ENCODE measurements at places on chromosomes 12 and 14.

DNA sequence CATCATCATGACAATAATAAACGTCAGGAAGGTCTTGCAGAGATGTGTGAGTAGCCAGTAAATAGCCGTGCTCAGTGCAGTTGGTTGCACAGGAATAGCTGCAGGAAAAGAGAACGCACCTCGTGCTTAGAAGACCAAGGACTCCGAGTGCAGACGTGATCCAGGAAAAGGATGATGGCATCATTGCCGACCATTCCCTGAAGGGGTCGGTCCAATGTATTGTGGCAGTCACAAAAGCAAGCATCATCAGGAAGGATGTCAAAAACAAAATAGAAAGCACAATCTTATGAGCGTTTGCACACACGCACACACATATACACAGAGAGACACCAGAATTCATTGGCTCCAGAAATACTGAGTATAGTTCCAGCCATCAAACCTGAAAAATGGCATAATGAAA is 12.8 kb downstream of the DUSP6 start:
- no peak for DNase-seq

DNA sequence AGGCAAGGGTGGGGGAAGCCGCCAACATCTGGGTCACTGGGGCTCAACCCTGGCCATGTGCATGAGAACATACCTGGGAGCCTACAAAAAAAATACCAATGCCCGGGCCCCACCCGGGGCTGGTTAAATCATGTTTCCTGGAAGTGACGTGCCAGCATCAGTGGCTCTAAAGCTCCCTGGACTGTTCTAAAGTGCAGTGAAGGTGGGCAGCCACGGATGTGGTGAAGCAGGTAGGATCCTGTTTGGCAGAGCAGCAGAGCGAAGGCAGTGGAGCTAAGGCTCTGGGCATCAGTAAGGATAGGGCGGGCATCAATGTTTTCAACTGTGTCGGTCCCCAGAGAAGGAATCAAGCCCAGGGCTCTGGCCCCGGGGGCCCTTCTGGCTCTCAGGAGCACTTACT is 525 bp upstream of the GPR68 start:
- DNase-seq = no peak

GRCh38 chr14:101188571-101188915 is 285.0 kb upstream of the RTL1 start:
- DNase-seq = no peak

- no peak for DNase-seq
These were observed 156.1 kb upstream of the TMEM260 start for GRCh38 chr14:56423544-56423943.

- no peak for DNase-seq
These were observed 74.3 kb downstream of the ANO6 start for GRCh38 chr12:45290216-45290605.

DNA sequence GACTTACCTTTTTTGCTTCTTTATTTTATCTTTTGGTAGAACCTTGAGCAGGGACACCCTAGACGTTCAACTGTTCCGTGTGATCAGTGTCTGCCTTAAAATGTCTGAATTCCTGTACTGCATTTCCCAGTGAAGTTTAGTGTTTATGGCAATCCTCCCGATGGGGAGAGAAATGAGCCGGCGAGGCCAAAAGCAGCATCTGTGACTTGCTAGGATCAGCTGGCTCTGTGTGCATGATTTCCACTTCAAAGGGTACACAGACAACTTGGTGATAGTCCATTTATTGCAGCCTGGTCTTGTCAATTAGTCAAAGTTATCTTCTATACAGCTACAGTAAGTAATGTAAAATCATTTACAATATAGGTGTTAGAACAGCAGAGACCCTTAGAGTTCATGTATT is 768.5 kb downstream of the DIO2 start:
- no peak for DNase-seq

- DNase-seq = no peak
These were observed 5.2 kb upstream of the RIMKLB start for GRCh38 chr12:8692573-8692972.

DNA sequence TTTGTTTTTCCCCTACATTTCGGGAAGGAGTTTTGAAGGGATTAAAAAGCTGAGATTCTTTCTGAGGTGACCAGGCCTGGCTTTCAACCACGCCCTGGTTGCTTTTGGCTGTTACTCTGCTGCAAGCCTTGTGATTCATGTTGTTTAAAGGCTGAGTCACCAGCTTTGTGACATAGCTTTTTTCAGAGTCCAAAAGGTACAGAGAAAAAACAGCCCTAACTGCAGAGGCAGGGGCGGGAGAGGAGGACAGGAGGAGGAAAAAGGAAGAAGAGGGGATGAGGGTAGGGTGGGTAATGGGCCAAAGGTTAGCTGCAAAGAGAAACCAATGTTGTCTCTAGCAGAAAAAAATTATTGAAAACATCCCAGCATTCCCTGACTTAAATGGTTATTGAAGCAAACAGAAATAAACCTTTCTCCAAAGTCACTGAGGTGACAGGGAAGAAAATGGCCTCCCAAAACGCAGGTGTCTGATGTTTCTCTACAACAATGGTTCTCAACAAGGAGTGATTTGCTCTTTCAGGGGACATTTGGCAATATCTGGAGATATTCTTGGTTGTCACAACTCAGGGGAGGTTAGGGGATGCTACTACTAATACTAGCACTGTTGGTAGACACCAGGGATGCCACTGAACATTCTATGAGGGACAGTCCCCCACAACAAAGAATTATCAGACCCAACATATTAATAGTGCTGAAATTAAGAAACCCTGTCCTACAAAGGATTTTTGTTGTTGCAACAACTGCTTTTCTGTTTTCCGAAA is 2.1 kb upstream of the UBC start:
- DNase-seq = peak; percentile 97

DNA sequence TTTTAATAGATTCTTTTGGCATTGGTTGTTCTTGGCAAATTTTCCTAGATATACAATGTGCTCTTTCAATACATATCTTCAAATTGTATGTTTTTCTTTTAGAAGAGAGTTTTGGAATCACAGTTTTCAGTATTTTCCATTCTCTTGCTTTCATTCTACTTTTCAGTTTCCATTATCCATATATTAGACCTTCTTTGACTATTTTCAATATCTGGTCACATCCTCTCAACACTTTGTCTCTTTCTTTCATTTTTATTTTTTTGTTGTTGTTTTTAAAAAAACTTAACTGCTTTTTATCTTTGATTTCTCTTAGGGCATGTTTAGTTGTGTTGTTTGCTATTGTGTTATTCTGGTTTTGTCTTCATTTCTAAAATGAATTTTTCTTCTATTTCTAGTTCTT is 59.9 kb upstream of the CLMN start:
- no peak for DNase-seq

DNA sequence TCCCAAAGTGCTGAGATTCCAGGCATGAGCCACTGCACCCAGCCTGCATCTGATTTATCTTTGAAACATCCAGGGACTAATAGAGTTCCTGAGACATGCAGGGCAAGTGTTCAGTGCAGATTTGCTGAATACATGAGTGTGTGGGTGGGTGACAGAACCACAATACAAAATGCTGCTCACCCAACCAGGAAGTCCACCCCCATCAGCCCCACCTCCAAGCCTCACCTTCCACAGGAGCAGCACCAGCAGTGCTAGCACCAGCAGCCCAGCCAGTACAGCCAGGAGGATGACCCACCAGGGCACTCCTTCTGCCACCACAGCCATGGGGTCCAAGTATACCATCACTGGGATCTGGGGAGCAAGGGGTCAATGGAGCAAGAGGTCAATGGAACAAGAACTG is 20.0 kb downstream of the ITGA7 start:
- no peak for DNase-seq

DNA sequence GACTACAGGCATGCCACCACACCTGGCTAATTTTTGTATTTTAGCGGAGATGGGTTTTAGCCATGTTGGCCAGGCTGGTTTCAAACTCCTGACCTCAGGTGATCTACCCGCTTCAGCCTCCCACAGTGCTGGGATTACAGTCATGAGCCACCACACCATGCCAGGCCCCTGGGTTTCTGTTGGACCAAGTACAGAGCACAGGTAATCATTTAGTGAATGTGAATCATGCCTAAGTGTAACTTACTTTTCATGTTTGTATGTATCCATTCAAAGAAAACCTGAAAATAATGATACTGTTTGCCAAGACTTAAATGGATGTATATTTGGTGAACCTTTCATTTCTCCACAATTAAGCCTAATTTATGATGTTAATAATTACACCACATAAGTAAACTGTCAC is 65.9 kb downstream of the FGD6 start:
- no peak for DNase-seq

DNA sequence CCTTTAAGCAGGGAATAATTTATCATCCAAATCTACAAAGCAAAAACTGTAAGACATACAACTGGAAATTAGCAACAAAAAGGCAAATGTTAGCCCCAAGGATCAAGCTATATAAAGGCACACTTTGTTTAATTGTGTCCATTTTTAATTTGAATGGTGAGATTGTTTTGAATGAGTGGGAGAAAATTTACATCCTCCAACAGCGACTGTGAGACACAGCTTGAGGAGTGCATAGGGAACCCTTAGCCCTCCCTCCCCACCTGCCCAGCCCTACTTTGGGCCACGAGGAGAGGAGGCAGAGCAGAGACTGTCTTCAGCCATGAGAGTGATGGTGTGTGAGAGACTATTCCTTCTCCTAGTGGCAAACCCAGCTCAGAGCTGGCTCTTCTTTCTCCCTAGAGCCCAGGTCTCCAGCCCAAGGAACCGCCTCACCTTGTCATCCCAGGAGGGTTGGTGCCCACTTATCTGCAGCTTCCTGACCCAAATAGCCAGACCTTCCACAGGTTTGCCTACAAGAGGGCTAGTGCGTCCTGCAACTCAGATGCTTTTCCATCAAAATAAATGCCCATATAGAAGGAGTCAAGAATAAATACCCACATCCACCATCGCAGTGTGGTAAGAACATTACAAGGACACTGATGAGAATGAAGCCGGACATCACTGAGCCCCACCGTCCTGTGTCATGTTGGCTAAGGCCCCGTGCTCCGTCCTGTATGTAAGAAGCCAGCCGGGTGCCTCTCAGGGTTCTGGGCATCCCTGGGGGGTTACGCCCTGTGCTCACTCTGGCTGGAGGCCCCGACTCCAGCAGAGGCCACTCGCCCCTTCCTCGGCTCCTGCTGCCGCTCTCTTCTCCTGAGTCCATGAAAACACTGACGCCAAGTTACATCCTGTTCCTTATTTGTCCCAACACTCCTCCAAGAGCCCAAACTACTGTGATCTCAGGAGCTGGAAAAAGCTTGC is 36.4 kb upstream of the C14orf180 start:
- no peak for DNase-seq

- no peak for DNase-seq
These were observed 8.9 kb upstream of the ZNF410 start for GRCh38 chr14:73877790-73878189.

DNA sequence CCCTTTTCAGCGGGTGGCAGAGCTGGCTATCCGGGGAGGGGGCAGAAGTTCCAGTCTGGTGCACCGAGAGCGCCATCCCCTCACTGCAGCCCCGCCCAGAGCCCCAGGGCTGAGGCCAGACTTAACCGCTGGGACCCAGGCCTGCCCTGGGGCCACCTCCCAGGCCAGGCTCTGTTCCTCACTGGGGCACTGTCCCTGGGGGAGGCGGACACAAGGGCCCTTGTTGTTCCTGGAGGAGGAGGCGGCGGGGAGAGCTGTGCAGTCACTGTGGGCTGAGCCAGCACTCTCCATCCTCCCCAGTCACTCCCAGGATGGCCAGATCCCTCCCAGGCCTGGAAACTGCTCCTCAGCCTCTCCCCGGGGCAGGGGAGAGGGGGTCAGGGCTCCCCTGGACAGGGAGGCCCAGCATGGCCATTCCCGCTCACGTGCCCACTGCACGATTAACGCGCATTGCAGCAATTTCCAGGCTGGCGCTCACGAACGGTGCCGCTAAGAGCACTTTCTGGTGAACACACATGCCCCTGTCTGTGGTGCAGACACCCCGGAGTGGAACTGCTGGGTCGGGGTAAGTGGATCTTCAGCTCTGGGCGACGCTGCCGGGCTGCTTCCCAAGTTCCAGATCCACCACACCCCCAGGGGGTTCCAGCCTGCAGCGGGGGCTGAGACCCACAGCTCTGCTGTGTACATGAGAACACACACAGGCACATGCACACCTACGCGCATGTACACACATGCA is 89.8 kb upstream of the SFSWAP start:
- DNase-seq = no peak

- no peak for DNase-seq
These were observed 55.1 kb downstream of the PAWR start for GRCh38 chr12:79635676-79636075.

GRCh38 chr12:128971802-128972201 is 118.5 kb downstream of the GLT1D1 start:
- DNase-seq = no peak

- no peak for DNase-seq
These were observed 113.8 kb downstream of the OTOGL start for GRCh38 chr12:80212938-80213645.

DNA sequence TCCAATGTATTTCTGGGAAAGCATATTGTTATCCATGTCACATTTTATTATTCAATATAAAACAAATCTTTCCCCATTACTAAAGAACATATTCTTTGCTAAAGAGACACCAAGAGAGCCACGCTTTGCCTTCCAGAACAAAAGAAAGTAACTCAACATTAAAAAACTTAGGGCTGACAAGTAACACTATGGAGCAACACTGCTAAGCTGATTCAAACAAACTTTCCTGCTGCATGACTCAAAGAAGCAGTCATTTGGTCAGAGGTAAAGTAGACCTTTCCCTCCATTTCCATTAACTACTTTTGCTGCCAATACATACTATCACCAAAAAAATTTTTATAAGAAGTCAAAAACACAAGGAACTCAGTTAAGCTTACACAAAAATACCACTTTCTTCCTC is 83.0 kb downstream of the DENND5B start:
- no peak for DNase-seq

- DNase-seq = no peak
These were observed 19.3 kb upstream of the TMEM120B start for GRCh38 chr12:121693155-121693687.

- no peak for DNase-seq
These were observed 33.3 kb upstream of the ACTN1 start for GRCh38 chr14:69012256-69012953.

DNA sequence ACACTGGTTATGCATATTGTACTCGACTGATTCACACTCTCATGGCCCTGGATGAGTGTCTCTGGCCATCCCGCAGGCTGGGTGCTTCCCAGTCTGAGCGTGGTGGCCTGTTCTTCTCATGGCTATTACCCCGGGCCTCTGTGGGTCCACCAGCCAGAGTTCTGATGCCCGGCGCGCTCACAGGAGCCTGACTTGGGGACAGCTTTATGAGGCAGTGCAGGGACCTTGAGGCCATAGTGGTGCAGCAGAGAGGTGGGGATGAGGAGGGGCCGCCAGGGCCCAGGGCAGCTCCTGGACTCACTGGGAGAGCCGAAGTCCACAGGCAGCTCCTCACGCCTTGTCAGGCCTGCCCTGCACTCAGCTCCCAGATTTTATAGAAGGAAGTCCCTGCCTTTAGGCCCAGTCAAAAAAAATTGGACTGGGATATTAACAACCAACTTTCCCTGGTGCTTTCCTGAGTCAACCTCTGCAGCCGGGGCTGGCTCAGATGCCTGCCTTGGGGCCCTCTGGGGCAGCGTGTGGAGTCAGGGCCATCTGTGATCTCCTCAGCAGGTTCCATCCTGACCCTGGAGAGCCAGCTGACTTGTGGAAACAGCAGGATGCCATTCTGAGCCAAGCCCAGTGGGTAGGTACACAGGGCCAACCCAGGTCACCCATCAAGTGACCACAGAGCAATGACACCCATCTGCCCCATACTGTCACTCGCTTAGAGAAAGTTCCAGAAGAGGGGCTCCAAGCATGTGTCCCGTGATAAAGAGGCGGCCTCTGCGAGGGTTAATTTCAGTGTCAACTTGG is 89.4 kb upstream of the DIO3 start:
- no peak for DNase-seq

GRCh38 chr14:77092676-77093075 is 5.4 kb upstream of the CIPC start:
- DNase-seq = no peak

GRCh38 chr12:2408262-2408661 is 355.5 kb downstream of the CACNA1C start:
- DNase-seq = no peak
